ENCODE measurements at places on chromosomes 11 and 22.

- no peak for DNase-seq
Observed at GRCh38 chr22:40877488-40877887, 15.6 kb upstream of the DNAJB7 start.

DNA sequence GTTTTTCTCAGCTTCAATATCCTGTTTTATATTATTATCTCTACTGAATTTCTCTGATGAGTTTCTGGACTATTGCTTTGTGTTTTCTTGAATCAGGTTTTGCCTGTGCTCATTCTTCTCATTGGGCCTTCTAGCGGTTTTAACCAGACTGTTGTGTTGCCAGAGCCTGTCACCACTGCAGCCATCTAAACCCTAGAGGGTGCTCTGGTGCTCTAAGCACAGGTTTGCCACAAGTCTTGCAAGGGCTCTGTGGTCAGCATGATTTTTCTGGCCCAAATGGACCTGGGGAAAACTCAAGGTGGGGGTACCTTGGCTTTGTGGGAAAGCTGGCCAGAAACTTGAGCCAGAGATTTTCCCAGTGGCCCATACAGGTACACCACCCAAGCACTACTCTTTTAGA, 52.4 kb upstream of the TYR start:
- DNase-seq, result no peak

DNA sequence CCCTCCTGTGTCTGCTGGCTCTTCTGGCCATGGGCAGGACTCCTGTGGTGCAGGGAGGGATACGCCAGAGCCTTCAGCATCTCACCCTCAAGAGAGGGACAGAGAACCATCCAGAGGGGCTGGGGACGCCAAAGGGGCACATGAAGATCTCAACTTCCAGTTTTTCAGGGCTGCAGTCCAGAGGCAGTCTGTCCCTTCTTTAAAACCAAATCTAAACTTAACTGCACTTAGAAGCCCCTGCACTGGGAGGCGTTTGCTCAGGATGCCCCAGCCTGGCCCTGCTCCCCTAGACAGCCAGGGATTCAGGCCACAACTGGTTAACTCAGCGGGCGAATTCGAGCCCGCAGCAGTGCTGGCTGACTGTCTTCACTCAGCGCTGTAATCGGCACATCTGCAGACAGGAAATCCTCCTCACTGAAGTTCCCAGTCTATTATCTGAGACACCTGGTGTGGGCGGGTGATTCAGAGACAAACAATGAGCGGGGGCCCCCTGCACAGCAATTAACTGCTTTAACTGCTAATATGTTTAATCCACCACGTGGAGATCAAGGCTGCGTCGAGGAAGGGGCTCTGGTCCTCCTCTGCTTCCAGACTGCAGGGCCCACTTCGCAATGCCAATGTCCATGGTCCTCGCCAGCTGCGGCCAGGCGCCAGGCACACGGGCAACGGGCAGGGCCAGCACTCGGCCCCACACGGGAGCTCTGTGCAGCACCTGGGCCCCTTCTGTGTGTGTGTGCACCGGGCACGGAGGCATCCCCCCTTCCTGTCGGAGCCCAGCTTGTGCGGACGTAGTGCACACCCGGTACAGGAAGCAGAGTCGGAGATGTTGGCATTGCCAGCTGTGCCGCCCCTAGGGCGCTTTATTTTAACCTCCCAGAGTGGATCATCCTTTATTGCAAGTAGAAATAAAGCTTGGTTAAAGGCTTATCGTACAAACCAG, 36.9 kb upstream of the GNB1L start:
- DNase-seq, result peak; percentile 80

- DNase-seq, result no peak
Observed at GRCh38 chr11:121358760-121359159, 66.2 kb downstream of the SC5D start.

GRCh38 chr11:132913886-132914285, 618.4 kb downstream of the OPCML start:
- DNase-seq, result no peak

DNA sequence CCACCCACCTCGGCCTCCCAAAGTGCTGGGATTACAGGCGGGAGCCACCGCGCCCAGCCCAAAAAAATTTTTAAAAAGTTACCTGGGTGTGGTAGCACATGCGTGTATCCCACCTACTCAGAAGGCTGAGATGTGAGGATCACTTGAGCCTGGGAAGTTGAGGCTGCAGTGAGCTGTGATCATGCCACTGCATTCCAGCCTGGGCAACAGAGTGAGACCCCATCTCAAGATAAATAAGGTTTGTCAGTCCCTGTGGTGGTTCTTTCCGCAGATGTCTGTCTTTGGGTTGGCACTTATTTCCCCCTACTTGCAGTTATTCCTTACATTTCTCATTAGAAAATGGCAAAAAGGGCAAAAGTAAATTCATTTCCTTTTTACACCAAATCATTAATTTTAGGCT, 8.0 kb downstream of the MARK2 start:
- DNase-seq, result no peak

DNA sequence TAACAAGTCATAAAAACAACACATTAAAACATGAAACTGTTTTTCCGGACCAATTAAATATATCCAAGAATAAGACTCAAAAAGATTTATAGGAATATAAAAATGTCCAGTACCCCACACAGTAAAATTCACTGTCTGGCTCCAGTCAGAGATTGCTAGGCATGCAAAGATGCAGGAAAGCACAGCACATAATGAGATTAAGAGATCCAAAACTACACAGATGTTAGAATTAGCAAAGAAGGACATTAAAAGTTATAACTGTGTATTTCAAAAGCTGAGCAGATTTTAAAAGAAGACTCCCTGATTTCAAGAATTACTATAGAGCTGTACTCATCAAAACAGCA, 13.6 kb downstream of the LRRC75B start:
- DNase-seq, result no peak

GRCh38 chr11:40125054-40125453, 1334.4 kb downstream of the LRRC4C start:
- DNase-seq, result no peak
